ENCODE measurements at places on chromosomes 6 and 20. TPM values are rescaled to one million over a fixed set of nuclear protein-coding genes. Genes with fewer than 3 reads are reported as not detected.

Gene MPC1
- total RNA-seq: 58.7 TPM

Gene SLC22A3
- 2.7 TPM for total RNA-seq

Gene TSBP1
- not detected for total RNA-seq

Gene CCM2L
- not detected for total RNA-seq

Gene ZBP1
- not detected for total RNA-seq

Gene SLC22A2
- total RNA-seq: 0.11 TPM

Gene PPP1R16B
- under 0.01 TPM for total RNA-seq

Gene RAE1
- total RNA-seq: 25.1 TPM

Gene CST7
- total RNA-seq: not detected

Gene SASH1
- 29.5 TPM for total RNA-seq

Gene ECT2L
- total RNA-seq: 0.39 TPM

Gene POPDC3
- not detected for total RNA-seq

Gene VSTM2L
- total RNA-seq: 61.3 TPM

Gene BTN1A1
- total RNA-seq: not detected

Gene VIP
- total RNA-seq: not detected

Gene ZSCAN23
- 11.0 TPM for total RNA-seq

Gene GLP1R
- not detected for total RNA-seq

Gene BMP7
- not detected for total RNA-seq

Gene TUBB2A
- total RNA-seq: 55.4 TPM

Gene C6orf52
- total RNA-seq: not detected

Gene COMMD7
- 18.8 TPM for total RNA-seq

Gene CTCFL
- total RNA-seq: under 0.01 TPM

Gene SH3BGRL2
- 22.1 TPM for total RNA-seq

Gene SOX18
- total RNA-seq: not detected

Measured in placental epithelial cell (primary cell).